WTC11 (cell line): ENCODE measurements at places on chromosomes 5 and 9. TPM values are rescaled to one million over a fixed set of nuclear protein-coding genes. Genes with fewer than 3 reads are reported as not detected.

GRCh38 chr5:73170522-73170921 lies 2.5 kb upstream of the TMEM174 start:
- peak; percentile 64 for DNase-seq

- DNase-seq = no peak
Observed at GRCh38 chr9:134287591-134288491, 38.4 kb upstream of the RXRA start.

The PCA3 gene
- not detected in 3 replicates for total RNA-seq

The URM1 gene
- total RNA-seq = 52.0 to 67.9 TPM (median 54.3 TPM) in 3 replicates

- peak; percentile 52 for DNase-seq
Observed at GRCh38 chr9:127923046-127923445, 6.2 kb upstream of the ST6GALNAC4 start.
